ENCODE measurements at places on chromosomes 5 and 9.

- DNase-seq, result no peak
Measured at GRCh38 chr9:2853517-2853916, 9.6 kb upstream of the PUM3 start.

DNA sequence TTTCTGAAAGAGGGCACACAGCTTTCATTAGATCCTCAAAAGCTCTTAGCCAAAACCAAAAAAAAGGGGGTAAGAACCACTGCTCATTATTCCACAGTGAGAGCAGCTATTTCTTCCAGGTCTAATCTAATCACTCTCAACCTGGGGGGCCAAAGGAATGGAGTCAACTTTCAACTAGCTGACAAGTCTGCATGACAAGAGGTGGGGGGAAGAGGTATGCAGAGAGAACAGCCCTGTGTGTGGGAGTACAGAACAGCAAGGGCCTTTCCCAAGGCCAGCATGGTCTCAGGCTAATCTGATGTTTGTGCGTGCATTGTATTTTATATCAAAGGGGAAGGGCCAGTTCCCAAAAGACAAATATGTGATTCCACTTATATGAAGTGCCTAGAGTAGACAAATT, 36.9 kb upstream of the PIP5K1B start:
- DNase-seq, result no peak

GRCh38 chr9:131739133-131739958, 530 bp downstream of the RAPGEF1 start:
- DNase-seq, result no peak

DNA sequence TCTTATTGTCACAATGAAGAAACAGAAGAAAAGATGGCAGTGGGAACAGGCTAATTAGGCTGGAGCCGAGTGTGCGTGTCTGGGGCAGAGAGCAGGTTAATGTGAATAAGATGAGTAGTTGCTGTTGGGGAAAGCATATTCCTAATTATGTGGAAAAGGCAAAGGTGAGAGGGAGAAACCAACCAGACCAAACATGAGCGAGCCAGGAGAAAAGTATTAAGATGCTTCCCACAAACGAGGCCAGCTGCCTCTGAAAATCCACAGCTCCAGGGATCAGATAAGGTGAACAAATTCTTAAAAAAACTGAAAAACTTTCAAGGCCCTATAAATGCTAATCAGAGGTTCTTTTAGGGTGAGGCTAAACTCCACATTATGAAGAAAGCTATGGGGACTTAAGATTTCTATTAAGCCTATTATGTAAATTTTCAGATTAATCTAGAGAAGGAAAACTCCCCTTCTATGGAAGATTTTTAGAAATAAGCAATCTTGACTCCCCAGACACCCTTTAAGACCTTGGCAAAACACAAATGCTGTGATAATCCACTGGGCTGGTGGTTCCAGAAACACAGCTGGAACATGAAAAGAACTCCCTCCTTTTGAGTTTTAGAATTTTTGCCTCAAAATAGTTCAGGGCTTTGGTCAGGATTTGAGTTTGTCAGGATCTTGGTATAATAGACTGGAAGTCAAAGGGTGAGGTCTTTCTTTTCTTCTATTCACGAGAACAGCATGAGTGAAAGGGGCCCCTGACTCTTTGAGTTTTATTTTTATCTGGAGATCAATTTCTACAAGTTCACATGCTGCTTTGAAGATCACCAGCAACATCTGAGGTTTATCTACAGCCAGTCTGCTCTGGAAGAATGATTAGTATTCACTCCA, 238.1 kb downstream of the SPOCK1 start:
- DNase-seq, result no peak

DNA sequence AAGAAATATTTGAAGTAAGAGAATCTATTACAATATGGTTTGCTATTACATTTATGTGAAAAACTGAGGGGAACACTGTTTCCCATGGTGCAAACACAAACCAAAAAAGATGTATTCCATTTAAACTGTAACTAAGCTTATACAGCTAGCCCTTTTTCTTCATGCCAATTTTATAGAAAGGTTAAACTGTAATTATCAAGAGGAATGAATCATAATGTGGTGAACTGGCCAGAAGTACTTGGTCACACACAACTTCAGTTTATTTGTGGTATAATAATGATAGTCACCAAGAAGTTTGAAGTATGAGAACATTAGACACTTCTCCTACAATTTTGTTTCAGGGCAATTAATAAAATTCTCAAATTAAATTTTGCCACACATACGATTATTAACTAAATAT, 177.9 kb downstream of the XRCC4 start:
- no peak for DNase-seq

DNA sequence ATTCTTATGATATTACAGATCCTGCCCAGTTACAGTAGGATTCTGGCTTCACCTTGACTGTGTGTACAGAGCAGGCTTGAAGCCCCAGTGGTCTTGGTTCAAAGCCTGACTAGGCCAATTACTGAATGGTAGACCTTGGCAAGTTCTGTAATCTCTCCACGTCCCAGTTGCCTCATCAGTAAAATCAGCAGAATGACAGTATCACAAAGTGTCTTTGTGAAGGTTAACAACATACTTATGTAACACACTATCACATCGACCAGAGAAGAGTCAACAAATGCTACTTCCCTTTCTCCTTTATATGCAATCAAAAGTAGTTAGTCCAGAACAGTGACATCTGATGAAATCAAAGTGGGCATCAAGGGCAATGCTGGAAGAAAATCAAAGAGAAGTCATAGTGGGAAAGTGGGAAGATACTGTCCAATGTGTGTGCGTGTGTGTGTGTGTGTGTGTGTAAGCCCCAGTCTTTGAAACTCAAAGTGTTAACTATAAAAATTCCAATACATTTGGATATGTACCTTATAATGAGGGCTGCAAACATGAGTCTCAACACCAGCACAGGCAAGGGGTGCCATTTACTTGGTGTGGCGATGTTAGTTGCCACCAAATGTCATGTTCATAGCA, 93.5 kb upstream of the EGFLAM start:
- DNase-seq, result no peak

DNA sequence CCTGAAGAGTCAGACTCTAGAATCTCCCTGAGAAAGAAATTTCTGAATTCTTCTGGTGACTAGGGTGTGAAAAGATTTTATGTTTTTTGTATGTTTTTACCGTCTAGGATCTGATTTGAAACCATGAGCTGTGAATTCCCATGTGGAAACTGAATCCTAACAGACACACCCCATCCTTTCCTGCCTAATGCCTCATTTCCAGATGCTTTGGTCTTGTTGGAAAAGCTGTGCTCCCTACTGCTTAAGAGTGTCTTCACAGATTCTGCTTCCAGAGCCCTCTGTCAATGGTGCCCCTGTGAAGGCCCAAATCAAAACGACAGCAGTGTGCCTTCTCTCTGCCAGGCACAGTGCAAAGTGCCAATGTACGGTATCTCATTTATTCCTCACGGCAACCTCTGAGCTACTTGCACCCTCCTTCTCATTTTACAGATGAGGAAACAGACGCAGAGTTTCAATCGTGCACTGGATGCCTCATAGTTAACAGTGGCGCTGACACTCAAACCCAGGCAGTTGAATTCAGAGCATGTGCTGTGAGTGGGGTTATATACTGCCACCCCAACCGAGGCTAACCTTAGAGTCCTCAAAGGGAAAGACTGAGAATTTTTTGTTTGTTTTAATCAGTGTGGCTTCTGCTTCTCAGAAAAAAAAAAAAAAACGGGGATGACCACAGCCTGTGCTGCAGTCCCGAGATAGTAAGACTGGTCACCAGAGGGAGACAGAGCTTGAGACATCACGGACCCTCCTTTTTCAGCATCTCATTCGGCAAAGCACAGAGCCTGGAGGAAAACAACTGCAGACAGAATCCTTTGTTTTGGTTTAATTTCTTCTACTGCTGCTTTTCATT, 188.4 kb downstream of the SNCAIP start:
- no peak for DNase-seq

- no peak for DNase-seq
Measured at GRCh38 chr5:133610489-133611356, 1.6 kb downstream of the FSTL4 start.

- no peak for DNase-seq
Measured at GRCh38 chr5:171640480-171640879, 145.1 kb upstream of the SMIM23 start.

DNA sequence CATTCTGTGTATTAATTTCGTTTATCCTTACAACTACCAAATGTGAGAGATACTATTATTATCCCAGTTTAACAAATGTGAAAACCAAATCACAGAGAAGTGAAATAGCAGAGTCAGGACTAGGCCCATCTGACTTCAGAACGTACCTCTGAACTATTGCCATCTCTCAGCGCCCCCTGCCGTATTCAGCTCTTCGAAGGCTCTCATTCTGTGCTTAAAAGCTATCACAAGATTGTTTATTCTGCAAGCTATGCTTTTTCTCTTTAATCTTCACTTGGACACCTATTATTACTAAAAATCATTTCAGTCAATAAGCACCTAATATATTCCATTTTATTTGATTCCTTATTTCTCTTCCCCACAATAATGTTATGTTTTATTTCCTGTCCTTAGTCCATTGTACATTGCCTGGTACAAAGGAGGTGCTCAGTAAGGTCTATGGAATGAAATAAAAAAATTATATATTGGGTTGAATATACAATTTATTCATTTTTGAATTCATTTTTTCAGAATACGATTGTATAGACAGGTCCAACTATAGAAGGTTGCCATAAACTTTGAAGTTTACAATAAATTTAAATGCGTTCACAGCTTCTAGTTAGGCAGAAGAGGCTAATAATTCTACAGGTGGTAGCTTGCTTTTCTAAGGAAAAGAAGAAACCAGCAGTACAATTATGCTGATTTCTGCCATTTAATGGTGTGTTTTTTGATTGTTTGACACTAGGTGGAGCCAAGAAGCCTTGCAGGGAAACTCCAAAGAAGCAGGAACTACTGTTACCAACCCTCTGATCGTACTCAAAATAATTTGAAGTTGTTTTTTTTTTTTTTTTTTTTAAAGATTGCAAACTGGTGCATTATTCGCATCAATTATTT, 202.2 kb upstream of the DMRTA1 start:
- no peak for DNase-seq

DNA sequence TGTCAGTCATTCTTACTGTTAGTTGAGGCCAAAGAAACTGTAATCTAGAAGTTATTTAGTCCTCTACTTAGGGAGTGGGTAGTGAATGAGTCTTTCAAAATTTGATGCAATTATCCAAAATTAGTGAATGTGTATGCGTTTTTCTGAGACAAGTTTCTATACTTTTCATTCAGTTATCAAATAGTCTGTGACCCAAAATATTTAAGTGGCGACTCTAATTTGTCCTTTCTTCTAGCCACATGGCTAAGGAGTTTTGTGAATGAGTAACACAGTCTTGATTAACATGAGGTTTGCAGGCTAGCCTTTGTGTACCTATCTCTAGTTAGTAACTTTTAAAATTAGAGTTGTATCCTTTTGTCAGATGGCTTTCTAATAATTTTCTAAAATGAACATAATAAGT, 45.6 kb downstream of the COMMD10 start:
- DNase-seq, result no peak

DNA sequence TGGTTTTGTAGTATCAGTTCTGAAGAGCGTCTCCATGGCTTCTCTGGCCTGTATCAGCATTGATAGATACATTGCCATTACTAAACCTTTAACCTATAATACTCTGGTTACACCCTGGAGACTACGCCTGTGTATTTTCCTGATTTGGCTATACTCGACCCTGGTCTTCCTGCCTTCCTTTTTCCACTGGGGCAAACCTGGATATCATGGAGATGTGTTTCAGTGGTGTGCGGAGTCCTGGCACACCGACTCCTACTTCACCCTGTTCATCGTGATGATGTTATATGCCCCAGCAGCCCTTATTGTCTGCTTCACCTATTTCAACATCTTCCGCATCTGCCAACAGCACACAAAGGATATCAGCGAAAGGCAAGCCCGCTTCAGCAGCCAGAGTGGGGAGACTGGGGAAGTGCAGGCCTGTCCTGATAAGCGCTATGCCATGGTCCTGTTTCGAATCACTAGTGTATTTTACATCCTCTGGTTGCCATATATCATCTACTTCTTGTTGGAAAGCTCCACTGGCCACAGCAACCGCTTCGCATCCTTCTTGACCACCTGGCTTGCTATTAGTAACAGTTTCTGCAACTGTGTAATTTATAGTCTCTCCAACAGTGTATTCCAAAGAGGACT, 1.5 kb downstream of the GPR21 start:
- no peak for DNase-seq

GRCh38 chr5:103286622-103287021, 28.1 kb downstream of the MACIR start:
- no peak for DNase-seq
